COR-L47 (cell line): ENCODE measurements at places on chromosomes 6 and 20.

- DNase-seq: no peak
Observed at GRCh38 chr6:105799056-105799455, 287.1 kb upstream of the PRDM1 start.

GRCh38 chr20:38658879-38659596 lies 57.4 kb downstream of the ARHGAP40 start:
- DNase-seq: peak; percentile 80

DNA sequence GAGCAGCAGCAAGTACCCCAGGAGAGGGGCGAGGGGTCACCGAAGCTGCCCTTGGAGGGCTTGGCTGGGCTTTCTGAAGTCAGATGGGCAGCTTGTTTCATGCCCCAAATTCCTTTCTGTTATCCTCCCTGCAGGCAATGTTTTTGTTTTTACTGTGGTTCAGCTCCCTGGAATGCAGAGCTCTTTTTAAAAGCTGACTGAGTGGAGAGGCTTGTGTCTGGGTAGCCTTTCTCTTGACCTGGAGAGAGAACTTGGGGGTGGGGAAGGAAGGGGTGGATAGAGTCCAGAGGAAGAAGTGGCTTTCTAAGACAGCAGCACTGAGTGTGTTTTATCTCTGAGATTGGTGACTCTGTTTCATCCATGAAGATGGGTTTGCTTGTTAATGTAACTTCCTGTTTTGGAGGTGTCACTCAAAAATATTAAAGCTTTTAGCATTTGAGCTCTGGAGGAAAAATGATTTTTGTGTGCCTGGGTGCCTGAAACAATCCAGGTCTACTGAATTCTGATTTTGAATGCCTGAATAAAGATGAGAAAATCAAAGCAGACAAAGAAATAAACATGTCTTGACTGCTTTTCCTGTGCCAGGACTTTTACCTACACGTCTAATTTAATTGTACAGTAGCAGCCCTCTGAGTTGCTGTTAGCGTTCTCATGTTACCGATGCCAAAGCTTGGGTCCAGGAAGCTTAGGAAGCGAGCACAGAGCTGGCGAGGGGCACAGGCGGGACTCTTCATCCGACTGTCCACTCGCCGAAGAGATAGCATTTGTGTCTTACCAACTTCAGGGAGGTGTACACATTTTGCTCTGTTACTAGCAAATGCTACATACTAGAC lies 78.2 kb upstream of the EEF1E1 start:
- DNase-seq: no peak

DNA sequence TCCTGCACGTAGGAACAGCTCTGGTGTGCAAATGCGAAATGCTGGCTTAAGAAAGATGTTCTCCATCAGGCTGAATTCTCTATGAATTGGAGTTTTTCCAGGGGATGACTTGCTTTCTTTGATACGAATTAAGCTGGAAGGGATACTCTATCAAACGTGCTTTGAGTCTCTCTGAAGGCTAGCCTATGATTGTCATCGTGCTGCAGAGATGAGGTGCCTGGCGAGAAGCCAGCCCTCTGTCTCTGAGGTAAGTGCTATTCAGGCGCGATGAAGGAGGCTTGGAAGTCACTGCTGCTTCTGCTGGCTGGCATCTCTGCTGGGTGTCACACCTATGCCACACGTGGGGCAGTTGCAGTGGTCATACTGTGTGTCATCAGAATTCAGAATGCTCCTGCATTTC lies 223.7 kb downstream of the TAF4 start:
- DNase-seq: peak; percentile 28

- DNase-seq: no peak
Observed at GRCh38 chr6:166025149-166025898, 142.3 kb downstream of the TBXT start.

GRCh38 chr6:71012866-71013469 lies 56.1 kb upstream of the B3GAT2 start:
- peak; percentile 59 for DNase-seq

- DNase-seq: no peak
Observed at GRCh38 chr6:41200901-41201763, at the start of gene TREML2. TSS of gene TREML2 (minus strand) at chr6:41201149. CDS start at chr6:41201008, 141 bp downstream.
